ENCODE measurements at places on chromosomes 11 and 22. TPM values are rescaled to one million over a fixed set of nuclear protein-coding genes. Genes with fewer than 3 reads are reported as not detected.
A peak's percentile ranks its signal among the peaks of the same experiment; 100 is the strongest.

DNA sequence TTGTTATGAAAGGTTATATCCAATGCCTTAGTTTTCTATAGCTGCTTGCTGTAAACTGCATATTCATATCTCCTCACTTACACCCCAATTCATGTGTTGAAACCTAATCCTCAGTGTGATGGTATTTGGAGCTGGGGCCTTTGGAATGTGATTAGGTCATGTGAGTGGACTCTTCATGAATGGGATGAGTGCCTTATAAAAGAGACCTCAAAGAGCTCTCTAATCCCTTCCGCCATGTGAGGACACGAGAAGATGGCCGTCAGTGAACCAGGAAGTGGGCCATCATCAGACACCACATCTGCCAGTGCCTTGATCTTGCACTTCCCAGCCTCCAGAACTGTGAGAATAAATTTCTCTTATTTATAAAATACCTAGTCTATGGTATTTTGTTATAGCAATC lies 79.3 kb downstream of the CYP2R1 start:
- no peak for DNase-seq

The OR5D14 gene
- total RNA-seq: not detected

GRCh38 chr22:37278261-37278660 lies 4.0 kb upstream of the CYTH4 start:
- DNase-seq: no peak

The PANX2 gene
- 10.3 TPM for total RNA-seq

- peak; percentile 42 for DNase-seq
Observed at GRCh38 chr22:45889539-45890350, 87.2 kb downstream of the WNT7B start.

The KBTBD3 gene
- 12.4 TPM for total RNA-seq

Data from endodermal cell (in vitro differentiated cells).